ENCODE measurements at places on chromosomes 6 and 20. TPM values are rescaled to one million over a fixed set of nuclear protein-coding genes. Genes with fewer than 3 reads are reported as not detected.

DNA sequence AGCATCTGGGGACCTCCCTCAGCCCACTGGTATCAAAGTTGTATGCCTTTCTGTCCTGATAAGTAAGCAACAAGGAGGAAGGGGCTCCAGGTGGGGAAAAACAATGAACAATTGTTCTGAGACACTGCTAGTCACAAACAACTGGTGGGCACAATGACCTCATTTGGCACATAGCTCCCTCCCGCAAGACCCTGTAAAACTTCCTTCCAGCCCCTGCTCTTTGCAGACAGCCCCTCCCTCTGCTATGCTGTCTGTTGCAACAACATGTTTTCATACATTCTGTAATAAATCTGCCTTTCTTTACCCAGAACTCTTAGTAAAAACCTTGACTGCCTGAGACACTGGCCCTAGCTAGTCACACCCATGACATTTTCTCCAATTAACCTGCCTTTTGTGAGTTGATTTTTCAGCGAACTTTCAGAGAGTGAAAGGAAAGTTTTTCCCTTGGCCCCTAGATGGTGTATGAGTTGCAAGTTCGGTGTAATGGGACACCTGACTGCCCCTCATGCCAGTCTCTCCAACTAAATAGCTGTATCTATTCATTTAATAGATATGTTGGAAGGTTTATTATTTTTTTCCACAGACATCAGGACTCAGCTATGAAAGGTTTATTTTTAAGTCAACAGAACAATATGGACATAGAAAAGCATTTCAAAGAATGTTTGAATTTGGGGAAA, 142.3 kb upstream of the SLC22A16 start:
- DNase-seq: no peak
- H3K36me3 ChIP-seq: peaks cover 3% of the 10 kb centered on the region
- H3K27ac ChIP-seq: no peak overlapping the region
- no peaks in the 10 kb centered on the region for H3K27me3 ChIP-seq

GRCh38 chr20:19501476-19502115, 256.5 kb upstream of the RIN2 start:
- H3K4me1 ChIP-seq: no peaks in the 10 kb centered on the region
- DNase-seq: no peak
- H3K27ac ChIP-seq: no peak overlapping the region
- H3K27me3 ChIP-seq: no peaks in the 10 kb centered on the region

The HLA-DPA1 gene
- total RNA-seq: 172 TPM

The HRH3 gene
- not detected for total RNA-seq

The KCNK15 gene
- total RNA-seq: 5.1 TPM

Data from thyroid gland (tissue), 4 donors.